ENCODE measurements at places on chromosomes 4 and X.

DNA sequence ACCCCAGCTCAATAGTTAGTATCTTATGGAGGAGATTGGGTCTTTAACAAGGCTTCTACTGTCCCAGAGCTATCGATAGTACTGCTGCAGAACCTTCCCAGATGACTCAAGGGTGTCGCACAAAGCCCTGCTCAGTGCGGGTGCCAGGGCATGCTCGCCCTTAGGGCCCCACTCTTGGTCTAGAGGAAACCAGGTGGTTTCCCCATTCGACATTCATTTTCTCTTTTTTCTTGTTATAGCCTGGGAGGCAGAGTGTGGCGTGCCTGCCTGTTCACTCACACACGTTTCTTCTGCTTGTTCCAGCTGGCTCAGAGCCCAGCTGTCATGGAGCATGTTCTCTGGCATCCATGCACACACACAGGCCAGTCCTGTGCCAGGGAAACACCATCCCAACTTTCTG lies 144.5 kb downstream of the SMIM20 start:
- DNase-seq, result no peak

DNA sequence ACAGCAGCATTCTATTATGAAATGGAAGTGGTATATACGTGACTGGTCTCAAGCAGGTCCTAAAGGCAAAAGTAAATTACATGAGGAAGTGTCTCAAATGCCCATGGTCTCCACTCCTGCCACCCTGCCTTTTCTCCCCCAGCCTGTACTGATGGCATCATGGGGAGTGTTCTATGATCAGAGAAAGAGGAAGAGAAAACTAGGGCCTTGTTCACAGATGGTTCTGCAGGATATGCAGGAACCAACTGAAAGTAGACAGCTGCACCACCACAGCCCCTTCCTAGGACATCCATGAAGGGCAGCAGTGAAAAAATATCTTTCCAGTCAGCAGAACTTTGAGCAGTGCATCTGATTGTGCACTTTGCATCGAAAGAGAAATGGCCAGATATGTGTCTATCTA lies 901.5 kb downstream of the ARAP2 start:
- DNase-seq, result no peak

DNA sequence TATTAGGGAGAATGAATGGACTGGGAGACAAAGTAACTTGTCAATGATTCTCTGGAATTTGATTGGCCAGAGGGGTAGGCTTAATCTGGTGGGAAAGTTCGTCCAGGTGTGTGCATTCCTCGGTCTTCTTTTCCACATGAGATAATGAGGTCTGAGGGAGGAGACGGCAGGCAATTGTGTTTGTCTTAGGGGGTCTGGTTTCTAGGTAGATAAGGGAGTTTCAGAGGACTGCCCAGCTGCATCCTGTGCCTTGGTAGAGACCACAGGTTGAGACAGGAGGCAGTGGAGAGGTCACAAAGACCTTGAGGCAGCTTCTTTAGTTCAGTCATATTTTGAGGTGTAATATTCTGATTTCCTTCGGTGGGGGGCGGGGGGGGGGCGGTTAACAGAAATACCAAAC lies 4.3 kb downstream of the MGST2 start:
- DNase-seq, result no peak

GRCh38 chr4:26433556-26433955 lies 56.7 kb downstream of the CCKAR start:
- DNase-seq, result no peak

GRCh38 chr4:24091639-24092233 lies 201.9 kb upstream of the PPARGC1A start:
- DNase-seq, result no peak

Data from vagina (tissue), 2 donors.